ENCODE measurements at places on chromosomes 7 and 10.

GRCh38 chr10:100828738-100829096 is 83.3 kb downstream of the PAX2 start:
- no peak for DNase-seq

- peak; percentile 66 for DNase-seq
Observed at GRCh38 chr10:52215745-52216361, 98.2 kb upstream of the DKK1 start.

DNA sequence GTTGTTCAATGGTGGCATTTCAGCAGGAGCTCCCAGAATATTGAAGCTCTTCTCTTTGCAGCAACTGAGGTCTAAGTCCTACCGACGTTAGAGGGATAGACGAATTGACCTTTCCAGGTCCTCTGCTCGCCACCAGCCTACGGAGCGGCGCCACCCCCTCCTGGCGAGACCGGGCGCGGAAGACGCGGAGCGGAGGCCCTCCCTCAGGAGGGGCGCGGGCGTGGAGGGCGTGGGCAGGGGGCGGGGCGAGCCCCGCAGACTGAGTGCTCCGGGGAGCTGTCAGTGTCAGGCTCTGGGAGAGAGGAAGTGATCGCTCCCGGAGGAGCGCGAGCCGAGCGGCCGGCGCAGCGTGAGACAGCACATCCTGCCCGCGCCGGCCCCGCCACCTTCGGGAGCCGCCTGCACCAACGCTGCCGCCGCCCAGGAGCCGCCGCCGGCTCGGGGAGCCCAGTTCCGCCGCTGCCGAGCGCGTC is at the start of gene DYNC1I1:
TSS of gene DYNC1I1 (plus strand) at position 257 of the 473 bp plus-strand sequence. CDS start 32,176 bp downstream, outside the sequence.
- DNase-seq = peak; percentile 64

- DNase-seq = peak; percentile 49
Observed at GRCh38 chr7:107446988-107447387, 22.9 kb upstream of the GPR22 start.

DNA sequence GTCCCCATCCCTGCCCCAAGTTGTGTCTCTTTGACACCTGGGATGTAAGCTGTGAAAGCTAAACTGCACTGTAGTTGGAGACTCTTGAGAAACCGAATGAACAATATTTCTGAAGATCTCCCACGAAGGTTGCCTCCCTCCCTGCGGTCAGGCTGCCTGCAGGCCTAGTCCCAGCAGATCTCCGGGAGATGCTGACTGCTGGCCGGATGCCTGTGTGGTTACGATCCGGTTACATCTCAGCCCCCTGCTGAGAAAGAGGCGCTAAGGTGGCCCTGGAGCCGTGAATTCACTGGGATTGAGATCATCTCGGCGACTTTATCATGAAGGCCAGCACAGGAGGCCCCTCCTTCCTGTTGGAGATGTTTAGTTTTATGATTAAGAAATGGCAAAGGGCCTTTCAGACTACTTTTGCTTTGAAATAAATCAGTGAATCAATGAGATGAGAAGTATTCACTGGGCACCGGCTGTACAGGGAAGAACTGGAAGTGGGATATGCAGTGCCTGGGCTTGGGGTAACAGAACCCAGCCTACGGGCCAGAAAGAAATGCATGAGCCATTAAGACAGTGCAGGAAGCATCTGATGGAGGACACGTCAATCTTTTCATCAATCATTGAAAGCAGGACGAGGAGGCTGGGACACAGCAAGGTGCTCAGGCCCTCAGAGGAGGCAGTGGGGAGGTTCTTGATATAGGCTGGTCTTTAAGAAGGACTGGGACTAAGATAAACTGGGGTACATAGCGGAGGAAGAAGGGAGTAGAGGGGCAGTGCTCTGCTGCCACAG is 177.6 kb downstream of the PRKAG2 start:
- DNase-seq = peak; percentile 98

DNA sequence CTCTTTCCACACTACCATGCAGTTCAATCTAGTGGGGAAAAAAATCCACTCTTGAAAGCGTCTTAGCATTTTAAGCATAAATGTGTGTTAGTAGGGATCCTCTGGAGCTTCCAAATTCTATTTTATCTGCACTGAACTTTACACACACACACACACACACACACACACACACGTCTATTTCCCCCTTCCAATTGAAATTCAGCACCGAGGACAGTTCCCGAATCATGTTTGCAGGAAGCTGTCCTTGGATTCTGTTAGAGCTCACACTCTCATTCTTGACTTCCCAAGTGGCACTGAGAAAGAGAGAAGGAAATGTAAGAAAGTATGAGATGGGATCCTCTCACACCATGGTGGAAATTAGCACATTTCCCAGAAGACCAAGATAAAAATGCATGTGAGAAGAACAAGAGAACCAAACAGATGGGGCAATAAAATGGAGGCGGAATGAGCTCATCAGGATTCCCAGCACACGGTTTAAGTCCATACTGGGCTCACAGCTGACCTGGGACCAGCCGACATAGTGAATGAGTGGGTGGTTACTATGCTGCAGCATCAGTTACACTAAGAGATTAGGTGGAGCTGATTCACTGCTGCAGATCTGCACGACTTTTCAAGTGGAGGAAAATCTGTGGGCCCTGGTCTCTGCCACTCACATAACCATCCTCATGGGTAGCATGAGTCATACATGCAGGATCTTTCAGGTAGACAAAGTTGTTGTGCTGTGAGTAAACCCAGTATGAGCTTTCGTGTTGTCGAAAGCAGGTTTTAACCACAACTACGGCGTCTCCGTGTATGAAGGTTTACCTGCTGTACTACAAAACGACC is 3.3 kb upstream of the NPTX2 start:
- peak; percentile 18 for DNase-seq

GRCh38 chr10:25666276-25666675 is 267.8 kb upstream of the MYO3A start:
- no peak for DNase-seq

DNA sequence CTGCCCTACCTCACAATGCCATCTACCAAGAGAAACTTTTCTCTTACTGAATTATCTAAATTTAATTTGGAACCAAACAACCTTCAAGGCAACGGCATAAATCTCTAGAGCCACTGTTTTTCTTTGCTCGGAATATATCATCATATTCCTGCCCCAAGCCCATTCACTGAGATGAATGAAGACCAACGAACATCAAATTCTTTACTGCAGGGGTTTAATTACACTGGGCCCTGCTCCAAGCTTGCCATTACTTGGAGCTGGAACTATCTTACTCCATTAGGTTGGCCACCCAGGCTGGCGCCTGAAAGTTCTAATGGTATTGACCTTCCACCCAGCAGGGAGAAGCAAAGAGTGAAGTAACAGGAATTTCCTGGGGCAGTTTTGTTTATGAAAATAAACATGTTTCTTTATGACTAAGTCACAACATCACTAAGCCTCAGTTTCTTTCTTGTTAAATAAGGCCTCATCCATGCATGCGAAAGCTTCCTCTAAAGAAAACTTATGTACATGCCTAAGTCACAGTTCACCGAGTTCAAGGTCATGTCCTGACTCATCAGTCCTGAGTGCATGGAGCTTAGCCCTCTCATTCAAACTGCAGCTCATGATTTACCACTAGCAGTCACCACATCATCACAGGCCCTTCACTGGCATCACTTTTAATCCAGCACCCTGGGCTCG is 42.1 kb upstream of the ANAPC16 start:
- DNase-seq = peak; percentile 30

DNA sequence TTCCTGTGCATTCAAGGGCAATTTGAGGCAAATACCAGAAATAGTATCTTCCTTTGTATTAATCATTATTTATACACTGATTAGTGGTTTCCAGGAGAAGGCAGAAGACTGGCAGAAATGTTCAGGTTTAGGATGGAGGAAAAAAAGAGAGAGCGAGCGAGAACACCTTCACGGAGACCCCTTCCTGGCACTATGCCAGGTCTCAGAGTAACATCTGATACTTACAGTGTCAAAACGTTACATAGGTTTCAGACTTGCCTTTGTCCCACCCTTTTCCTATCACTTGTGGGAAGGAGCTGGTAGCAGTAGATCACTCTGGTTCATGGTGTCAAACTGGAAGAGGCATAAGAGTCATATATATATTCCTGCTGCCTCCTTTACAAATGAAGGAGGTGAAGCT is 652 bp downstream of the OR2A12 start:
- DNase-seq = no peak

GRCh38 chr7:151665368-151665767 is 145.7 kb upstream of the RHEB start:
- peak; percentile 95 for DNase-seq

GRCh38 chr7:31102973-31103850 is 51.1 kb downstream of the ADCYAP1R1 start:
- DNase-seq = no peak

- peak; percentile 34 for DNase-seq
Observed at GRCh38 chr10:24962995-24963394, 10.6 kb upstream of the PRTFDC1 start.

- peak; percentile 7 for DNase-seq
Observed at GRCh38 chr7:12322284-12322902, 81.3 kb downstream of the VWDE start.

- no peak for DNase-seq
Observed at GRCh38 chr7:26306790-26307189, 15.1 kb downstream of the SNX10 start.

GRCh38 chr10:110597476-110597875 is 30.0 kb downstream of the SMC3 start:
- DNase-seq = no peak

DNA sequence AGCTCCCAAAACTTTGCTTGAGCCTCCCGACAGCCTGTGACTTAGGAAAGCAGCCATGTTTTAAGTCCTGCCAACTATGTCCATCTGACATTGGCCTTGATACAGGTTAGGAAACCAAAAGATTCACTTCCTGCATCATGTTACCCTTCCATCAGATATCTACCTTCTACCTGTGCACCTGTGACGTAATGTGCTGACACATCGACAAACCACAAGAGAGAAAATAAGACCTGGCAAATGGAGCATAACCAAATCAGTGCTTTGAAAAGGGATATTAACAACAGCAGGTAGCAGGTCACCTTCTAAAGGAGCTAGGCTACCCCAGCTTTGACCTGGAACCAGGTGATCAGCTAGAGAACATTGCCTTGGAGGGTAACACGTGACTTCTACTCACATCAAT is 14.8 kb upstream of the PRR15 start:
- DNase-seq = no peak

DNA sequence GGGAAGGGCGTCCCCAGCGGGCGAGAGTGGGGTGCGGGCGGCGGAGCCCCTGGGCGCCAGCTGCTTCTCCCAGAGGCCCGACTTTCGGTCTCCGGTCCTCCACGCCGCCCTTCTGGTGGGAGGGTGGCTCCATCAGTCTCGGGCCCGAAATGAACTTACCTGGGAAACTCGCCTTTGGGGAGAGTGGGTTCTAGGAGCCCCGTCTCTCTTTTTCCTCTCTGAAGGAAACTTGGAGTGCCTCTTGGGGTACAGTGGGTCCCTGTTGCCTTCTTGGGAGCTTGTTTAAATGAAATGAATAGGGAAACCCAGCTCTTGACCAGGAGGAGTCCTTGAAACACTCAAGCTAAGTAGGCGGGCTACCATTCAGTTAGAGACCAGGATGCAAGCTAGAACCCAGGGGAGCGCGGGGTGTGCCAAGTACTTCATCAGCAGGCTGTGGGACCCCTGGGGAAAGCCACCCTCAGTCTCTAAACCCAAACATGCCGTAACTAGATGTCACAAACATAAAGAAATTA is 1.3 kb downstream of the SLC26A4 start:
- no peak for DNase-seq

DNA sequence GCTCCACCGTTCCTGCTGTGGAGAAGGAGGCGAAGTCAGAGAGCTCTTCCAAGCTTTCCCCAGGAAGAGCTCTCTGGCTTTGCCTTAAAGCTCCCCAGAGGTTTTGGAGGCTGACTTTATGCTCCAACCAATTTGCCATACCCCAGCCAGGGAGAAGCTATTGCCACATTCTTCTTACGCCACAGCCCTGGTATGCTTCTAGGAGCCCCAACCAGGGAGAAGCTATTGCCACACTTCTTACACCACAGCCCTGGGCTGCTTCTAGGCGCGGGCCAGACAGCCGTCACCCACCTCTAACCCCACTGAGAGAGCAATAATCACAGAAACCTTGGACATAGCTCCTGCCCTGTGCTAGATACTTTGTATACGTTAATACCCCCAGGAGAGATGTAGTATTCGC is 951 bp downstream of the ELOVL3 start:
- peak; percentile 51 for DNase-seq

DNA sequence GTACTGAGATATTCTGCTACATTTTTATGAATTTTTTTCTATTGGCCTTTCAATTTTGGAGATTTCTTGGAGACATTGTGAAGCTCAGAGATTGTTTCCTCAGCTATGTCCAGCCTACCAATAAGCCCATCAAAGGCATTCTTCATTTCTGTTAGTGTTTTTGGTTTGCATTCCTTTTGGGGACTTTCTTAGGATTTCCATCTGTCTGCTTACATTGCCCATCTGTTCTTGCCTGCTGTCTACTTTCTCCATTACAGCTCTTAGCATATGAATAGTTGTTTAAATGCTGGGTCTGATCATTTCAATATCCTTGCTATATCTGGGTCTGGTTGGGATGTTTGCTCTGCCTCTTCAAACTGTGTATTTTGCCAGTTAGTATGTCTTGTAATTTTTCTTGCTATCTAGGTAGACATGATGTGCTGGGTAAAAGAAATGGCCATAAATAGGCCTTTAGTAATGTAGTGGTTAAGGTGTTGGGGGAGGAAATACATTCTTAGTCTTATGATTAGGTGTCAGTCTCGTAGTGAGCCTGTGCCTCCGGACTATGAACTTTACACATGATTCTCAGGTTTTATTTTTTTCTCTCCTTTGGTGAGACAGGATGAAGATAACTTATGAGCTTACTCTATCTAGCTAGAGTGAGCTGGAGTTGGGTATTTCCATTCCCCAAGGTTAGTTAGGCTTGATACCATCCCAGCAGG is 32.6 kb upstream of the NME8 start:
- no peak for DNase-seq

DNA sequence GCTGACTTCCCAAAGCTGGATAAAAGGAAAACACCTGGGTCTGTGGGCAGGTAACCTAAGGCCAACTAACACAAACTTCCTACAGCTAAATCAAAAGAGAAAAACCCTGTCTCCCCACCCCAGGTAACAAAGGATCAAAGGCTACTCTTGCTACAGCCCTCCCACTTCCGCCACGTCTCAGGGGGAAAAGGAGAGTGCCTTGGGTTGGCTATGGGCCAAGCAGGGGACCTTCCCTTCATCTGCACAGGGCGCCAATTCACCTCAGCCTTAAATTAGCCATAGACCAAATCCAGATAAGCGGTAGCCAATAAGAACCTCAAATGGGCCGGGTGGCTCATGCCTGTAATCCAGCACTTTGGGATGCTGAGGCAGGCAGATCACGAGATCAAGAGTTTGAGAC is 69.1 kb upstream of the LANCL2 start:
- DNase-seq = no peak

DNA sequence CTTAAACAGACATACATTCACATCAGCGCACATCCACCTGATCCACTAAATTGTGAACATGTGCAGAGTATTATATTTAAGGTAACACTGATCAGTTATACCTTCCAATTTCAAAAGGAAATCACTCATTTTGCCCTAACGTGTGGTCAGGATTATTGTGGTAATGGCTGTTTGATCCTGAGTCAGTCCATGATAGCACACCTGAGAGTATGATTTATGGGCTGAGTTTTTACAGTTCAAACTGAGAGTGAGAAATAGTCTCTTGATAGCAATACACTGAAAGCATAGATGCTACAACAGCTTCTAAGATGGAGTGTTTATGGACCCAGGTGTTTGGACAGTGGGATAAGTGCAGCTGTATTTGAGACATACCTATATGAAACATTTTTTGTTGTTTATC is 96.7 kb downstream of the KIF20B start:
- no peak for DNase-seq

All from fibroblast of skin of right biceps (primary cell).